ENCODE measurements at places on chromosomes 3 and 15.

DNA sequence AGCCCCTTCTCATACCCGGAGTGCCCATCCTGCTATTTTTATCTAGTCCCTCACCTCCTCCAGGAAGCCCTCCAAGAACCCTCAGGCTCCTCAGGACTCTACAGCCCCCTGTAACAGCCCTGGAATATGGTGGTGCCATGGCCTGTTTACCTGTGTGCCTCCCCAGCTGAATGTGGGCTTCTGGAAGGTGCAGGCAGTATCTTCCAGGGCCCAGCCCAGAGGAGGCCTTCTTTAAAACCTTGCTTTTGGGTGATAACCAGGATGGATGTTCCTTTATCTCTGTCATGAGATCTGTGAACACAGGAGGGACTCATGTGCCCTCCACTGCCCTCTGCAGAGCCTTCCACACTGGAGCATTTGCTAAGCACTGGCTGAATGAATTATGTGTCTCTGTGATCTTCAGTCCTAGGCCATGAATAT is 36.7 kb upstream of the MRPS22 start:
- no peak for DNase-seq

GRCh38 chr15:90838139-90838538 is 30.2 kb upstream of the FURIN start:
- DNase-seq = peak; percentile 83

- DNase-seq = peak; percentile 83
Measured at GRCh38 chr3:4772171-4772804, 206.9 kb upstream of the BHLHE40 start.

GRCh38 chr15:27694506-27695087 is 404.5 kb downstream of the OCA2 start:
- no peak for DNase-seq

DNA sequence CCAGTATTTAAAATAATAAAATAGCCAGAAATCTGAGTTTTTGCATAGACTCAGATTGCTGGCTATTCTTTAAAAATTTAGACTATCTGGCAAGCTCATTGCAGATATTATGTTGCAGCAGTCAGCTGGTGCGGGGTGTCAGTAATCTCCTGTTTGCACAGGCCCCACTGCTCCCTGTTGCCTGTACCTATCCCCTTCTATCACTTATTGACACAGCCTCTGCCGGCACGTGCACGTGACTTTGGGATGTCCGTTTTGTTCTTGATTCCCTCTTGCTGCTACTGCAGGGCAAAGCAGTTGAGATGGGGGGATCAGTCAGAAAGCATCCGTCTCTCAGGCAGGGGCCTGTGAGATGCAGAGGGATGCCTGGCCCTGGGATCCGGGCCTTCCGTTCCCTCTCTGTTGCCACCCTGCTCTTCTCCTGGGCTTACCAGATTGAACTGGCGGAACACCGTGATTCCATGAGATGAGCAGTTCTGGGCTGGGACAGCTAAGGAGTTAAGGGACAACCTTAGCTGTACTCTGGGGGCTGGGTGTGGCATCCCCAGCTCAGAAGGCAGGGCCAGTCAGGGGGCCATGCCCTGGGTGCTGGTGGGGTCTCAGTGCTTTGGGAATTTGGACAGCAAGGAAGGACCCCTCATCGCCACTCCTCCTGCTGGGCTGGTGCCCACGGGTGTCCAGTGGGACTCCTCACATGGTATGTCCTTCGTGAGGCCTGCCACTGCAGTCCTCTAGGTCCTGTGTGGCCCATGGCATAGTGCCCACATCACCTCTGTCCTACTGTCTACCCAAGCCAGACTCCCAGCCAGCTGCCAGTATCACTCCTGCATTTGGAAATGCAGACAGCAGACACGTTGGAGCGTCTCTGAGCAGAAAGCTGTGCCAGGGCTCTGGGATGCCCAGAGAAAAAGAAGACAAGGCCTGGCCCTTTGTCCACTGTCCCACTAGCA is 11.8 kb downstream of the MRAS start:
- DNase-seq = no peak

GRCh38 chr3:72892081-72892775 is 4.4 kb downstream of the GXYLT2 start:
- peak; percentile 16 for DNase-seq

DNA sequence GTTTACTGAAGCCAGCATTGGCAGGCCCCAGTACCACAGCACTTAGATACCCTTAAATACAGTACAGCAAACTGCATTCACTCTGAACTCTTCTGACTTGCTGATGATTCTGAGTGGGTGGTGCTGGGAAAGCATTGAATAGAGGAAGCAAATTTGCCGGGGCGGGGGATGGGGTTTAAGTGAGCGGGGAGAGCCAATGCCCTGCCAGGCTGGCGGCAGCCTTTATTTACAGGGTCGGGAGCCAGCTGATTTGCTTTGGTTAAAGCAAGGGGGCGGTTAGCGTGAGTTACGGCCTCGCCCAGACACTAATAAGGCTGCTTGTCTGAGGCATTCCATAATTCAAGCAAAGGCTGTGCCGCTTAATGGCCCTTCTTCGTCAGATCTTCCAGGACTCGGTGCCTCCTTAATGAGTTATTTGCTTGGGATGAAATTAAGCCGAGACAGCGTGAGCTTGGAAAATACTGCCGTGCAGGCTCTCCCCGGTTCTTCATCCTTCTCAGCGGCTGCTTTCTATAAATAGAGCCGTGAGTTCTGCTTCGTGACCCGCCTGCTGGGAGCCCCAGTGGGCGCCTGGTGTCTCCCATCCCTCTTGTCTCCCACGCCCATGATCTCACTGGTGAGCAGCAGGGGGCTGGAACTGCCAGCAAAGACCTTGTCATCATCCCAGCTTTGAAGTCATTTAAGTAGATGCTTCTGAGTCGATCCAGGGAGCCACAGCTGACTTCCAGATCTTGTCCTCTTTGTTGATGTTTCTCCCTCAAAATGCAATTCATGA is 25.8 kb downstream of the SPSB4 start:
- peak; percentile 56 for DNase-seq

DNA sequence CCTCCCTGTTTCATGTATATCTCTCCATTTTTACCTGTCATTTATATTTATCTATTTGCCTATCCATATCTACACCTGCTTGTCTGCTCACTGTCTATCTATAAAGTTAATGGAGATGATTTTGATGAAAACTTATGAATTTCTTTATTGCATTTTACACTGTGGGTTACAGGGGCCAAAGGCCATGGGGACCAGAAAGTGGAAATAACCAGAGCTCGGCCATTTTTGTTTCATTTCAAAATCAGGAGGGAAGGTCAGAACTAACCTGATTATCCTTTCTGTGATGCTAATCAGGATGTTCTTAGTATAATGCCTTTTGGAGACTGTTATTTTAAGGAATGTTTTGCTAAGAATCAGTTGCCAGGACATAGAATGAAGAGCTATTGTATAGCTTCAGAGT is 147.2 kb downstream of the LPP start:
- no peak for DNase-seq

GRCh38 chr3:50203113-50203808 is 1.8 kb upstream of the SLC38A3 start:
- no peak for DNase-seq

DNA sequence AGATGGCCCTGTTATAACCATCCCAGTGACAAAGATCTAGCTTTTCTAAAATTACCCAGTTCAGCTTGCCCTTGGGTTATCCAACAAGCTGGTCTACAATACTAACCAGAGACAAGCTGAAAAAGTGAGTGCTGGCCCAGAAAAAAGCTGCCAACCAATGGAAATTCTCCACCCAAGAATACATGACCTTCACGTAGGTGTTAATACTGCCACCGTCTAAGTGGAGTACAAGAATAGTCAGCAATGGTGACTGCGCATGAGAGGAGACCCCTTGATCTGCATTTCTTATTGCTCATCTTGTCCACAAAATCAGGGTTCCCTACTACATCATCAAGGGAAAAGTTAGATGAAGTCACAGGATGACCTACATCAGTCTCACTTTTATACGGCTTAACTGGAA is 15.8 kb upstream of the PLCH1 start:
- DNase-seq = no peak

GRCh38 chr3:48247401-48247811 is 6.5 kb downstream of the ZNF589 start:
- DNase-seq = no peak

GRCh38 chr15:91660174-91660649 is 193.3 kb upstream of the SLCO3A1 start:
- peak; percentile 79 for DNase-seq

DNA sequence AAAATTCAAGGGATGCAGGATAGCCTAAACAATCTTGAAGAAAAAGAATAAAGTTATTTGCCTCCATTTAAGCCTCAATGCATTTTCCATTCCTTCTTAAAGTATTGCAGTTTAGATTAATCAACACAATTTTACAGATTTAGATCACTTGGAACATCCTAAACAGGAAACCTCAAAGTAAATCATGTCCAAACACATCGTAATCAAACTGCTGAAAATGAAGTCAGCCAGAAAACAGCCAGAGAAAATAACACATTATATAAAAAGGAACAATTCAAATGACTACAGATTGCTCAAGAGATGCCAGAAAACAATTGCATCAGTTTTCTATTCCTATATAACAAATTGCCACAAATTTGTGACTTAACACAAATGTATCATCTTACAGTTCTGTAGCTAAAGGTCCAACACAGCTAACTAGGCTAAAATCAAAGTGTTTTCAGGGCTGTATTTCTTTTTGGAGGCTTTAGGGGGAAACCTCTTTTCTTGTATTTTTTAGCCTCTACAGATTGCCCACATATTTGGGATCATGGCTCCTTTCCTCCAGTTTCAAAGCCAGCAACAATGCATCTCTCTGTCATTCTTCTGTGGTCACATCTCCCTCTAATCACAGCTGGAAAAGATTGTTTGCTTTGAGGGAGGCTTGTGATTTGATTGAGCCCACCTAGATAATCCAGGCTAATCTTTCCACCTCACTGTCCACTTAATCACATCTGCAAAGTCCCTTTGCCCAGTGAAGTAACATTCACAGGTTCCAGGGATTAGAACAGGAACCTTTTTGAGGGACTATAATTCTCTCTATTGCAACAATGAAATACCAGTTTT is 543.3 kb upstream of the UBE2E2 start:
- no peak for DNase-seq

DNA sequence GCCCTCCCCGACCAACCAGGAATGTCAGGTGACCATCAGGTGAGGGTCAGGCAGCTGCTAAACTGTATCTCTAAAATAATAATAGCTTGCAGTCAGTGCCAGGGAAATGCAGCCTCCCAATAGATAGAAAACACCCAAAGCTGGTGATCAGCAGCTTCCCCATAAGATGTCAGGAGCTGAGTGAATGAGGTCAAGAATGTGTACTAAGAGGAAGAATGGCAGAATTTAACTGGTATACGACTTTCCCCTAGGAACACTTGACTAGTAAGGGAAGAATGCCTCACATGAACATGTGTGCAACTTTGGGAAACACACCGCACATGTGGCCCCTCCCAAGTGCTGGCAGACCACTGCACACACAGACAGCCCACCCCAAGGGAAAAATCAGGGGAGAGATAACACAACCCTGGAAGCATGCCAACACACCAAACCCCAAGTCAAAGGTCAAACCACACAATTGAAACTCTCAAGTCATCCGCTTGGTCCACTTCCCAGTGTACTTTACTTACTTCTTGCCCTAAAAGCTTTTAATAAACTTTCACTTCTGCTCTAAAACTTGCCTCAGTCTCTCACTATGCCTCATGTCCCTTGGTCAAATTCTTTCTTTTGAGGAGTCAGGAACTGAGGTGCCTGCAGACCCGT is 806.5 kb downstream of the OTOL1 start:
- no peak for DNase-seq

DNA sequence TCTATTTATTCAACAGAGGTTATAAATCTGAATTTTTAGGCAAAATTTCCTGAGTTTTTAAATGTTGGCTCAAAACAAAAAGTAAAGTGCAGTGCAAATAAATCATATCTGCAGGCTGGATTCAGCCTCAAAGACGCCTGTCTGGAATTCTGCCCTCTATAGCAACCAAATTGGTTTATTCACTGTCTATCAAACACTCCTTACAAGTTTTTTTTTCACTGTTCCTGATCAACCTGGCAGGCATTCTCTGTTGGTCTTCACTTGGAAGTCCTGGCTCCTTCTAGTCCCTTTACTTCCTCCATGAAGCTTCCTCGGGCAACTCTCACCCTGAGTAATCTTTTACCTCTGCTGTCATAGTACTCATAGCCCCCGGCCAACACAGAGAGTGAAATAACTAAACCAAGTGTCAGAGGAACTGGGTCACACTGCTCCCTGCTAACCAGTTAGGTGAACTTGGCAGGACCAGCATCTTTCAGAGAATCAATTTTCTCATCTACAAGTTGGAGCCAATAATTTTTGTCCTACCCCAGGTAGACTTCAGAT is 36.8 kb upstream of the TIPARP start:
- DNase-seq = no peak

DNA sequence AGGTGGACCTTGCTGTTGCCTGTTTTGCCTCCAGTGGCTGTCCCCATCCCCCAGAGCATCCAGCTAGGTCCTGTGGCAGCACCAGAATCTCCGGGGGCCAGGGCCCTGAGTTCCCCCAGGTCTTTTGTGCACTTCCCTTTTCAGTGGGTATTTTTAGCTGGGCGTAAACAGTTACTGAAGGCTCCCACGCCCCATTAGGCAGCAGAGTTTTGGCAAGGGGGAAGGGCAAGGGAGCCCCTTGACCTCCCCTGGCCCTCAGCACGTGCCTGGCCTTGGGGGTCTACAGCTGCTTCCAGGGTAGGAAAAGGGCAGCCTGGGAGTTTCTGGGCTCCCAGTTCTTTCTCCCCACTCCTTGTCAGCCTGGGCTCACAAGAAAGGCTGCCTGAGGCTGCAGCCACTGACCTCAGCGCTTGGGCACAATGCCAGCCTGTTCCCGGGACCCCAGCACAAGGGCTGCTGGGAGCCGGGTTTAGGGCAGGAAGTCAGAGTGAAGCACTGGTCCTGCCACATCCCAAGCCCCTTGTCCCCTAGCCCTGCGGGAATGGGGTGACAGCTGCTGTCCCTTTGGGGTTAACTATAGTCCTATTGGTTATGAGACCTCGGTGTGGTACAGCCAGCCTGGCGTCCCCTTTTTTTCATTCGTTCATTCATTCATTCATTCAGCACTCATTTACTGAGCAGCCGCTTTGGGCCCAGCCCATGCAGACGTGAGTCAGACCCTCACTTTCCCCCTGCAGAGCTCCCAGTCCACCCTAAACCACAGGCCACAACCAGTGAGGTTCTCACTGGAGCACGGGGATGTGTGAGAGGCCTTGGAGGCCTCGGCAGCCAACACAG is 8.4 kb downstream of the CSK start:
- DNase-seq = no peak

DNA sequence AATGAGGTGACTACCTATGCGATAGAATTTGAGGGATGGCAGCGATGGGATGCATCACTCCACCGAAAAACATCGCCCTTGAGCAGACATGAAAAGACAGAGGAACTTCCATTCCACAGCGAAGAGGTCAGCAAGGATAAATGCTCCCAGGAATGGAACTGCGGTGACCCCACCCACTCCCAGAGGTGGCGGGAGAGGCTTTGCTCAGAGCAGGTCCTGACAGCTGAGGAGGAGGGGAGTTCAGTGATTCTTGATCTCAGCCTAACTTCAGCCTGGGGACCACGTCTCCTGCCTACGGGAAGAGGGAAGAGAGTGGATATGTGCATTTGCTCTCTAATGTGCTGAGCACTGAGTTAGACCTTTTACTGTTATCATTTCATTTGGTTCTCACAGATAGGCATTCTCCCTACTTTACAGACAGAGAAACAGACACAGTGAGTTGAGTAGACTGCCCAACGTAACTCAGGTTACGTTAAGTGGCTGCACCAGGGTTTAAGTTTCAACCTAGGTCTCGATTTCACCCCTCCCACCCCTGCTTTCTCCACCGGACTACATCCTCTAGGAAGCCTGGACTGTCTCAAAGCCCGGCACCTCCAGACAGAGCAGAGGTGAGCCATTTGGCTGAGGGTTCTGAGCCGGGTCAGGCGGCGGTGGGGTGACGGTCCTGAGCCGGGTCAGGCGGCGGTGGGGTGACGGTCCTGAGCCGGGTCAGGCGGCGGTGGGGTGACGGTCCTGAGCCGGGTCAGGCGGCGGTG is 170.0 kb downstream of the RAB11A start:
- DNase-seq = no peak

Data from common myeloid progenitor, CD34-positive (primary cell).